ENCODE measurements at places on chromosomes 13 and 19. TPM values are rescaled to one million over a fixed set of nuclear protein-coding genes. Genes with fewer than 3 reads are reported as not detected.

ZFP28 gene
- 9.5 TPM for total RNA-seq

IRGC gene
- not detected for total RNA-seq

MUC16 gene
- total RNA-seq: not detected

VN1R4 gene
- total RNA-seq: not detected

SELENOV gene
- not detected for total RNA-seq

CEACAM3 gene
- total RNA-seq: not detected

FPR2 gene
- 0.30 TPM for total RNA-seq

IFNL3 gene
- total RNA-seq: not detected

FAAP24 gene
- 0.89 TPM for total RNA-seq

GPC5 gene
- total RNA-seq: 0.30 TPM

RGL3 gene
- not detected for total RNA-seq

LIN7B gene
- total RNA-seq: 13.7 TPM

ZNF808 gene
- total RNA-seq: 26.4 TPM

PTH2 gene
- not detected for total RNA-seq

OVOL3 gene
- not detected for total RNA-seq

FAM216B gene
- total RNA-seq: not detected

MAU2 gene
- total RNA-seq: 38.9 TPM

NR1H2 gene
- 79.9 TPM for total RNA-seq

PRR19 gene
- total RNA-seq: 0.37 TPM

TMEM38A gene
- total RNA-seq: 2.1 TPM

CD33 gene
- not detected for total RNA-seq

CDX2 gene
- not detected for total RNA-seq

SHANK1 gene
- total RNA-seq: 6.8 TPM

ALOX5AP gene
- 6.8 TPM for total RNA-seq

F7 gene
- not detected for total RNA-seq

PLVAP gene
- total RNA-seq: not detected

PSG3 gene
- total RNA-seq: not detected

GAPDHS gene
- not detected for total RNA-seq

SWSAP1 gene
- 0.30 TPM for total RNA-seq

TMEM221 gene
- total RNA-seq: not detected

TGFB1 gene
- total RNA-seq: 38.9 TPM

C19orf67 gene
- total RNA-seq: not detected

B3GNT8 gene
- total RNA-seq: 0.88 TPM

SHISA2 gene
- total RNA-seq: 0.09 TPM

TTYH1 gene
- not detected for total RNA-seq

ZNF415 gene
- total RNA-seq: 9.9 TPM

DAND5 gene
- total RNA-seq: not detected

CCNE1 gene
- 11.3 TPM for total RNA-seq

MVB12A gene
- total RNA-seq: 41.0 TPM

ZNF625 gene
- 14.5 TPM for total RNA-seq

TMEM255B gene
- total RNA-seq: 0.83 TPM

MAB21L1 gene
- 0.05 TPM for total RNA-seq

CPT1C gene
- total RNA-seq: 18.7 TPM

NAPA gene
- total RNA-seq: 45.8 TPM

ZNF98 gene
- not detected for total RNA-seq

GRIK5 gene
- total RNA-seq: under 0.01 TPM

INSR gene
- 15.7 TPM for total RNA-seq

CNFN gene
- not detected for total RNA-seq

CAMSAP3 gene
- not detected for total RNA-seq

CYP4F11 gene
- not detected for total RNA-seq

KANK3 gene
- 0.18 TPM for total RNA-seq

AMER2 gene
- not detected for total RNA-seq

GFY gene
- not detected for total RNA-seq

ZNF382 gene
- 8.6 TPM for total RNA-seq

FFAR1 gene
- not detected for total RNA-seq

TMEM150B gene
- not detected for total RNA-seq

DZIP1 gene
- total RNA-seq: 62.4 TPM

S1PR4 gene
- total RNA-seq: not detected

All from smooth muscle cell of the umbilical artery (primary cell).